ENCODE measurements at places on chromosomes 11 and 22.

DNA sequence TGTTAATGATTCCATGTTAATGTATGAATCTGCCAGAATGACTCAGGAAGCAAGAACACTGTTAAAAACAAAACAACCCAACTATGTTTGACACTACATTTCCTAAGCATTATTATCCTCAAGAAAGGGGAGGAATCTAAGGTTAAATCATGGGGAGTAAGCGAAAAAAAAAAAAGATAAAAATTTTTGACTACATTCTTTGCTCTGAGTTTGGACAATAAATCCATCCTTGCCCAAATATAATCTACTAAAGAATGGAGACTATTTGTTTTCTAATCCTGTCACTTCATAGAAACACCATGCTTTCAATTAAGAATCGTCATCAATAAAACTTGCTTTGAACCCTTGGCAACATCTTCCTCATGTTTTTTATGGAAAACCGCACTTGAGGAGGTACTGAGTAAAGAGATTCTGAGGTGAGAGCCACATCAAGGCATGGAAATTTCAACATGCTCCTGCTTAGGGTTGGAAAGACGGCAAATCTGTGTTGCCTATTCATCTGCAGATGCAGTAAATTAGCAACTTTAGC is 9.7 kb downstream of the MAML2 start:
- DNase-seq: no peak

- DNase-seq: no peak
Measured at GRCh38 chr11:92462821-92463220, 238.2 kb downstream of the FAT3 start.

DNA sequence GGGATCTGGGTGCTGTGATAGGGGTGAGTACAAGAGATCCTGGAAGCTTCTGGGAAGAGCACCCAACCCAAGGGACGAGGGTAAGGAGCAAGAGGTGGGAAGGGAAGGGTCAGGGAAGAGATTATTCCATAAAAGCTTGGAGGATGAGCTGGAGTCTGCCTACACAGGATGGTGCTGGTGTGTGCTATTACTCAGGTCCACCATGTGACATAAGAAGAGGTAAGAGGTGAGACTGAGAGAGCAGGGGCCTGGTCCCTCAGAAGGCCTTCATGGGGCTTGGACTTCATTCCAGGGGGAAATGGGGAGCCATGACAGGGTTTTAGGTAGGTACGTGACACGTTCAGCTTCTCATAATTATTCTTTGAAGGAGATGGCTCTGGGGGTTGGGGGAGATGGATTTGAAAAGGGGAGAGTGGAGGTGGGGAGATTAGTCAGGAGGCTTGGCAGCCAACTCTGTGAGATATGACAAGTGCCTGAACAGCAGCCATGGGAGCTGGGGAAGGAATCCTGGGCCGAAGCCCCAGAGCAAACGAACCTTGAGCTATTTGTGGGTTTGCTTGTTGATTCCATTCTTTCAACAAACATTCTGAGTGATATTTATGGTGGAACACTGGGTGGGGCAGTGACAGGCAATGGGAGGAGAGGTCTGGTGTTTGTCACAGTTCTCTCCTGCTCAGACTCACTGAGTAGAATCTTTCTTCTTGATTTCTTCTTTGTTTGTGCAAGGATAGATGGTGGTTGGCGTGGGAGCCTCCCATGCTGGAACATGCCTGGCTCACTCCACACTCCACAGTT is 11.2 kb upstream of the NCAM1 start:
- no peak for DNase-seq

DNA sequence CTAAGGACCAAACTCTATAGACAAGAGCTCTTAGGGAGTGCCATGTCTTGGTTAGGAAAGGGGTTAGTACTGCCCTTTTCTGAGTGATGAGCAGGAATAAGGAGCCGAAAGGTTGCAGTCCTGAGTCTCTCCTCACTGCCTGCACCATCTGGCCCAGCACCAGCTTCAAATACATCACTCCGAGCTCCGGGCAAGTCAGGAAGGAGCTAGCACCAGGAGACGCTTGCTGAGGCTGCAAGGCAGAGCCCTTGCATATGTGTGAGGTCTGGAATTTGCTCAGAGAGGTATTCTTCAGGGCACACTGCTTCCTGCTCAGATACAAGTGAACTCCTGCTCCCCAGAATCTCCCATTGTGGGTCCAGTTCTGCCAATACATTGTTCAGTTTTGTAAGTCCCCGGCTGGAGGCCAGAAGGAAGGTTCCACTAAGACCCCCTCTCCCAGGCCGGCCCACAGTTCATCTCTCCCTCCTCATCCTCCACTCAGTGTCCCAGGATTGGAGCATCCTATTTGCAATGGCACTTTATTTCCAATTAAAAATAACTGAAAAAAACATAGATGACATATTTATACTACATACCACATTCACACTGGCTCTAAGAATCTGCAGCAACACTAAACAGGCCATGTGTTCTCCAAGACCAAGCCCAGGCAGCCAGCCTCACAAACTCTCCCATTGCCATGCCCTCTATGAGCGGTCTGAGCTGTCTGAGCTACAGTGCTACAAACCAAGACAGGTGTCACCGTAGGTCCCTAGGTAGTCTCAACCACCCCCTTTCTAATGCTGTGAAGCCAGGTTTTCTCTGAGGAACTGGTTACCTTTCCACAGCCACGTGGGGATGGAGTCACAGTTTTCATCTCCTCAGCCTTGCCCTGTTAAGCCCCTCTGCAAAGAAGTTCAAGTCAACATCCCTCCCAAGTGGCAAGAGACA is 55.1 kb upstream of the SPATA19 start:
- no peak for DNase-seq

GRCh38 chr22:39665661-39666431 is 95.3 kb downstream of the CACNA1I start:
- no peak for DNase-seq

- no peak for DNase-seq
Measured at GRCh38 chr11:23058656-23059055, 198.4 kb upstream of the CCDC179 start.

DNA sequence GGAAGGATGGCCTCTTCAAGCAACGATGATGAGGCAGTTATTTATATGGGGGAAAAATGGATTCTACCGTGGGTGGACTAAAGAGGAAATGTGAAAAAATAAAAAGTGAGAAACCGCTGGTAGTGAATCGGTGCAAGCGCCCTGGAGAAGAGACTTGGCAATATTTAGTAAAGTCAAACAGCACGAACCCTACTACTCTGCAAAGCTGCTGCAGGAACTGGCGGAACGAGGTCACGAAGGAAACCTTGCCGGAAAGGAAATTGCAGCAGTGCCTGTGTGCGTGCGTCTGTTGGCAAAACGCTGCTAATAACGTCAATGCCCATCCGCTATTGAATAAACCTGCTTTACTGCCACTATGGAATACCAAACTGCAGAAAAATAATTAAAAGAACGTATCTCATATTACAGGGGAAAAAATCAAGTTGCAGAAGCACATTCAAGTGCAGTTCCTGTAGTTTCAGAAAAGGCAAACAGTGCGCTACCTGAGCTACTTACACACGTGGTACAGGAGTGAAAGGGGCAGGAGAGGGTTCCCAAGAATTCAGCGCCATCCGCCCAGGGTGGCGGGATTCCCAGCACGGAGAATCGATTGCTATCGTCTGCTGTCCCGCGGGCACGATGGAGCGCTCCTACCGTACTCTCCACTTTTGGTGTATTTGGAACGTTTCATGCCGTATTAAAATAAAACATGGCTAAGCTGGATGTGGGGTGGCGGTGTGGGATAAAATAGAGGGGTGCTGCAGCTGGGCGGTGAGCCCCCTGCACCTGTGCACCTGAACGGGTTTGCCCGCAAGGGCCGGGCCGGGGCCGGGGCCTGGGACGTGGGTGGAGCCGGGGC is 585 bp upstream of the NADSYN1 start:
- no peak for DNase-seq

GRCh38 chr11:74325649-74326645 is 14.5 kb upstream of the P4HA3 start:
- DNase-seq: peak; percentile 77

Measured in spinal cord (tissue), 10 donors.